CD4-positive, alpha-beta T cell treated with Interleukin-15 for 1 hour (primary cell): ENCODE measurements at places on chromosomes 4 and X.

GRCh38 chr4:56251556-56251955 lies 135.7 kb downstream of the AASDH start:
- DNase-seq = no peak

DNA sequence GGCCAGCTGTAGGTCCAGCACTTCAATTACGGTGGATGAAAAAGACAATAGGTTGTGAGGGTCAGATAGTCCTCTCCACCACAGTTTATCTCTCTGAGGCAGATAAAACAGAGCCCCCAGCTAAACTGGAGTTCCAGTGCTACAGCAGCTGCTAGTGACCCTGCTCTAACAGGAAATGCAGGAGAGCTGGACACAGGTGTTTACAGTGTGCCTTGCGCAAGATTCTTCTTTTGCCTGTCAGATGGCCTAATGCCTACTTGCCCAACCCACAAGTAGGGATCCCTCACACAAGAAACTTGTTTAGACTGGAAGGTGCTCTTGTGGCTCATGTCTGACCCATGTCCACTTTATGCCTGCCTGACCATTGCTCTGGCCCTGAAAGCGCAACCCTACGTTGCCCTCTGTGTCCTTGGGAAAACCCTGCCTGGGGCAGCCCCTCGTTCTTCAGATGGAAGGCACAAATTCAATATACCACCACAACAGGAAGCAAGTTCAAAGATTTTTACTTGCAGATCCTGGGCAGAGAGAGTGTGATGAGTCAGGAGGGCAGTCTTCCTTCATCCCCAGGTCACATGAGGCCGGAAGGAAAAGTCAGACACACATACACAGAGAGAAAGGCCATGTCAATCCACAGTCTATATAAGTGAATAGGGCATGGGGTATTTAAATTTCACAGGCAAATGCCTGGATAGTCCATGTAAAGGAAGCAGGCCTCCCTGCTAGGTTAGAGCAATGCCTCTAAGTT lies 105.1 kb upstream of the ADGRL3 start:
- no peak for DNase-seq

GRCh38 chr4:16838226-16838875 lies 60.1 kb downstream of the LDB2 start:
- DNase-seq = no peak

DNA sequence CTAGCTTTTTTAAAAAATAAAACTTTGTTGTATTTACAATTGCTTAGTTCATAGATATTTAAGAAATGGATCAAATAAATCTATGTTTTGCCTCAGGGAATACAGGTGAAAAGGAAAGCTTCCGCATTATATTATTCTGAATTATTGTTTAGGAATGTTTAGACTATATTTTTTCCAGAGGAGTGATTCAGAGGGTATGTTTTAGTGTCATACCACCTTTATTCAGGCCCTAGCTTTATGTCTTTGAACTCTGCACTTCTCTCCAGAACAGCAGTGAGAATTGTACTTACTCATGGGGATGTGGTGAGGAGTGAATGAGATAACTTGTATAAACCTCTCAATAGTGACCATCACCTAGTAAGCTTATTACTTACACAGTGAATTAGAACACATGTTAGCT lies 14.0 kb downstream of the SLIT2 start:
- no peak for DNase-seq

DNA sequence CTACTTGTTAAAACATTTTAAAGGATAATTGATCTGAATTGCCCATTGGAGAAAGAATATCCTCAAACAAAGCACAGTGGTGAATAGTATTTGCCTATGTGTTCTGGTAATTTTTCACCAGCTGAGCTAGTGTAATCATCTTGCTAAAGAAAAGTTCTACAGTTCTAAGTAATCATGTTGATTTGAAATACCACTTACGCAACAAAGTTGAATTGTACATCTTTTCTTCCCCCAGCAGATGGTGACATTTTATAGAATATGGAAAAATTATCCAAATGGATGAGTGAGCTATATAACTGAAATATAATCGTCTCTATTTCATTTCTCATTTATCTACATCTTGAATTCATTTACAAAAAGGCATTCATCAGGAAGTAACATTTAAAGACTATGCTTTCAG lies 9.7 kb upstream of the ZNF674 start:
- DNase-seq = no peak

DNA sequence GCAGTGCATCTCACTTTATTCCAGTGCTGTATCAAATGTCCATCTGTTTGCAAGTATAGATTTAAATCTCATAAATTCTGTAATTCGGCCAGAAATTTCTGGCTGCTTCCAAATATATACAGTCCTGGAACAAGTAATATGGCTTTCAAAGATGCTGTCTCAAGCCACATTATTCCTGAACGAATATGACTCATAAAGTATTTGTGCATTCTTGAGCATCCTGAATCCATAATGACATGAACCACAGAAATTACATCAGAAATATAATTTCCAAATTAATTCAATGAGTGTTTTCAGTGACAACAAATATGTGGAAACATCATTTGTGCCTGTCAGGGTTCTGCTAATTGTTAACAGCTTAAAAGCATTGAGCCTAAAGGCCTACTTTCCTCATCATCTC lies 140.9 kb upstream of the HPGD start:
- no peak for DNase-seq

GRCh38 chrX:140764401-140764919 lies 54.9 kb downstream of the LINC00632 start:
- DNase-seq = no peak

- no peak for DNase-seq
Observed at GRCh38 chr4:3825530-3825929, 59.3 kb downstream of the ADRA2C start.

- no peak for DNase-seq
Observed at GRCh38 chr4:655464-656151, 18.5 kb downstream of the ATP5ME start.

GRCh38 chr4:119829326-119829725 lies 200.7 kb upstream of the PDE5A start:
- no peak for DNase-seq

DNA sequence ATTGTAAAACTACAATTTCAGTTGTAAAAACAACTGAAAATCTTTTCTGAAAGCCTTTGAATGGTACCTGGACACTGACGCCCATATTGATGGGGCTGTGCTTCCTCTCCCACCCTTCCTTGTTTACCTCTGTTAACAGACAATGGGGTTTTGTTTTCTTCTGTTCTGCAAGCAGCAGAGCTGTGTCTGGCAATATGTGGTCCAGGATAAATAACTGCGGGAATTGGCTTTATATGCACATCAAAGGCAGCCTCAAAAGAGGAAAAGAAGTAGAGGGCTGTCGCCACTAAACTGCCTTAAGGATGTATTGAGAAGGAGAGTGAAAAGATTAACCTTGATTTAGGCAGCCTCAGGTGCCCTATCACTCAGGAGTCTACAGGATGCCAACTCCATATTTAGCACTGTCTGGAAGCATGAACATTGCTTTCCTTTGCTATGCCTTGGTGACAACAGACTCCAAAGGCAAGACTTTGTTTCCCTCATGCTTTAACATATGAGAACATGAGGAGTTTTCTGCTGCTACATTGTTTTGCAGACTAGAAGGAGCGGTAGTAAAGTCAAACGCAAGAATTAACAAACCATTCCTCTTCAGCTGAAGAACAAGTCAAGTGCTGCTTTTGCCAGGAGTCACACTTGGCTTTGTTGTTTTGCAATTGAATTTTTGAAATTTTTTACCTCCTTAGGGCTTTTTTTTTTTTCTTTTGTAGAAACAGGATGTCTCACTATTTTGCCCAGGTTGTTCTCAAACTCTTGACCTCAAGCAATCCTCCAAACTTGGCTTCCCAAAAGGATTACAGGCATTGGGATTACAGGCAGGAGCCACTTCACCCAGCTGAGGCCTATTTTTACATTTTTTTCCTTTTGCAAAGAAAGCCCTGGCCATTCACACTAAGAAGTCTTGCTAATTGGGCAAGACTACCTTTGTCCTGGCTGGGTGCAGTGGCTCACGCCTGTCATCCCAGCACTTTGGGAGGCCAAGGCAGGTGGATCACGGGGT lies 3.0 kb downstream of the IL21 start:
- DNase-seq = no peak

DNA sequence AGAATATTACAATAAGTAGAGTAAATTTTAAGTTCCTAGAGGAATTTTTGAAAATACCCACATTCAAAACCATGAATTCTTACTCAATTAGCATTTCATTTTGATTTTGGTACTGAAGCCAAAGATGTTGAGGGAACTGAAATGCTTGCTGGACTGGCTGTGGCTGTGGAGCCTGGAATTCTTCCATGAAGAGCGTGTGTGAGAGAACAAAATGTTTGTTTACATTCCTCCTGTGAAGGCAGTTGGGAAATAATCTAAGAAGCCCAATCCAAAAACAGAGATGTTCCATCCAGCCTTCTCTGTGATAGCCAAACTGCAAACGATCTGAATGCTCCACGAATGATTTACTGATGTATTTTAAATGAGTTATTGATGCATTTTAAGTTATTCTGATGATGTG lies 3.8 kb upstream of the ADH1B start:
- DNase-seq = no peak

DNA sequence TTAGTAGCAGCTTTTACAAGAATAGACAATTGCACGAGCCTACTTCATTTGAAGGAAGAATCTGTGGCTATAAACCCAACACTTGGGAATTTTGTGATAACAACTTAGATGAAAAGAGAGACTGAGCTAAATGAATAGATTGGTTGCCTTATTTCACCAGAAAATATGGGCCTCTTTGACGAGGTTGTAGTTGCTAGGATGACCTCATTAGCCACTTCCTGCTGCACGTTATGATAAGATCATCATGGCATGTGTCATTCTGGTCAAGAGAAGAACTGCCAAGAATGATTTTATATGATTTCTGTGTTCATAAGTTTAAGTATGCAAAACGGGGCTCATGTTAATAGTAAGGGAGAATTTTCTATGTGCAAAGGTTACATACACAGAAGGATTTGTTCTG lies 321.9 kb upstream of the GIMD1 start:
- no peak for DNase-seq

- DNase-seq = no peak
Observed at GRCh38 chr4:135594521-135594920, 1392.9 kb upstream of the PABPC4L start.

GRCh38 chr4:138522366-138522765 lies 280.2 kb upstream of the SLC7A11 start:
- no peak for DNase-seq

GRCh38 chrX:154791939-154792338 lies 13.3 kb downstream of the MPP1 start:
- no peak for DNase-seq

DNA sequence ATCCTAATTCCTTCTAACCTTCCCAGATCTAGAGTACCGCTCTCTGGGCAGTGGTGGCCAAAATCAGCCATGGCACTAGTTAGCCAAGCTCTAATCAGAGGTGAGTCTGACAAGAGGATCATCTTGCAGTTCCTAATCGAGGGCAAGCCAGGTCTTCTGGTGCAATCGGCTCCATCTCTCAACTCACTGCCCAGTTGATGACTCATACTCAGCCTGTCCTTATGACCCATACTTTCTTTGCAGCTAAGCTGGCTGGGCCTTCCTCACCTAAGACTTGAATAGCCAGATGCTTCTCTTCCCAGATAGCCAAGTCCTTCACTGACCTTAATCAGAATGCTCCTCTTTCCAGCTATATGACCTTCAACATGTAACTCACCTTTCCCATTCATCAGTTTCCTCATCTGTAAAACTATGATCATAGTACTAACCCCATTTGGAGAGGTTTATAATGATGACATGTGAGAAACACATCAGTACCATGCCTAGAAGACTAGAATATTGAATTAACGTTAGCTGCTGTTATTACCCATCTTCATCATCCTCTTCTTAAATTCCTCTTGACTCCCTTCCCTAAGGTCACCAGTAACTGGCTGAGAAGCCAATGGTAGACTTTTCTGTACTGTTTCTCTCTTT lies 57.1 kb downstream of the RELL1 start:
- no peak for DNase-seq

DNA sequence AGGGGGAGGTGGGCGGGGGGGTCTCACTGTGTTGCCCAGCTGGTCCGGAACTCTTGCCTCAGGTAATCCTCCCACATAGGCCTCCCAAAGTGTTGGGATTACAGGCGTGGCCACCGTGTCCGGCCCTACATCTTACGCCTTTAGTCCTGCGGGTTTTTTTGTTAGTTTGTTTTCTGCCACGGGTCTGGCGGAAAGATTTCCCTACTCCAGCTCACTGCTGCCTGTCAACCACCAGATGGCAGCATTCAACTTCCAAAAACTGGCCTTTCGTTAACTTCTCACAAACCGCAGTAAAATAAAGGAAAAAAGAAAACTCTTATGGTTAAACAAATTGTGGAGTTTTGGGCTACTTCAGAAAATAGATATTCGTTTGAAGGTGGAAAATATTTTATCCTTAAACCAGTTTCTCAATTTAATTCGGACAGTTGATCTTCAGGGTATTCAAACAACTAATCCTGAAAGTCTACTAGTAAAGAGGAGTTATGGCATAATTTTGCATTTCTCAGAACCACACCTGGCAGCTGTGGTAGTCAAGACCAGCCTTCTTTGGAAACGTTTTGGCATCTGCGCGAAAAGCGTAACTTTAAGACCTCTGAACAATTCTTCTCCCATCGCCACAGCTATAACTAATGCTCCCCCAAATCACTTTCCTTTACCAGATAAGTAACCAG lies 41.1 kb downstream of the LUZP4 start:
- peak; percentile 21 for DNase-seq

DNA sequence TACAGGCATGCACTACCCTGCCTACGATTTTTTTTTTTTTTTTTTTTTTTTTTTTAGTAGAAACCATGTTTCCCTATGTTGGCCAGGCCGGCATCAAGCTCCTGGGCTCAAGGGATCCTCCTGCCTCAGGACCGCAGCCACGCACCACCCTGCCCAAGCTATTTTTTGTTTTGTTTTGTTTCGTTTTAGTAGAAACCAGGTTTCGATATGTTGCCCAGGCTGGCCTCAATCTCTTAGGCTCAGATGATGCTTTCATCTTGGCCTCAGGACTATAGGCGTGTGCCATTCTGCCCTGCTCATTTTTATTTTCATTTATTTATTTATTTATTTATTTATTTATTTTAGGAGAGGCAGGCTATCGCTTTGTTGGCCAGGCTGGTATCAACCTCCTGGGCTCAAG lies 1.2 kb upstream of the SSX3 start:
- DNase-seq = no peak

GRCh38 chrX:125681058-125681457 lies 361.4 kb downstream of the TEX13C start:
- no peak for DNase-seq

GRCh38 chr4:119587796-119588195 lies 40.8 kb downstream of the PDE5A start:
- no peak for DNase-seq

GRCh38 chrX:107646735-107647134 lies 18.4 kb downstream of the PRPS1 start:
- DNase-seq = no peak

DNA sequence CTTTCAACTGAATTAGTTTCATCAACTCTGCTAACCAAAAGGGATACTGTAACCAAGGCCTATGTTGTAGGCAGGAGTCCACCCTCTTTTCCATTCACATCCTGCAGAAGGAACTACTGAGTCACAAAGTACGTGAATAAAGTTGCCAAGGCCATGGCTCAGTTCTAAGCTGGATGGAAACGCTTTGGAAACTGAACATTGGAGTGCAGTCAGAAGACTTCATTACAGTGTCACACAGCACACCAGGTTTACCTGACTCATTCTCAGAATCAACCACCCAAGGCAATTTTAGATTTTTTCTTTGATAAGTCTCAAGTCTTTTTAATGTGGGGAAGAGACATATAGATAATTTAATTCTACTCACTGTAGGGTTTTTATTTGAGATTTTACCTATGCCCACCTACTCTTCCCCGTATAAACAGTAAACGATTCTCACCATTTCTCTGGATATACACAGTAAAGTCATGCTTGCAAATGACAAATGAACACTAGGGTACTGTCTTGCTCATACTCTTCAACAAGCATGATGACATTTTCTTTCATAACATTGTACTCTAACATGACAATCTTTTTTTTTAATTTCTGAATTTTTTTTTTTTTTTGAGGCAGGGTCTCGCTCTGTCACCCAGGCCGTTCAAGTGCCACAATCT lies 58.9 kb upstream of the RBM47 start:
- DNase-seq = no peak
